Naive B cell (primary cell): ENCODE measurements at places on chromosomes 7 and 10.

DNA sequence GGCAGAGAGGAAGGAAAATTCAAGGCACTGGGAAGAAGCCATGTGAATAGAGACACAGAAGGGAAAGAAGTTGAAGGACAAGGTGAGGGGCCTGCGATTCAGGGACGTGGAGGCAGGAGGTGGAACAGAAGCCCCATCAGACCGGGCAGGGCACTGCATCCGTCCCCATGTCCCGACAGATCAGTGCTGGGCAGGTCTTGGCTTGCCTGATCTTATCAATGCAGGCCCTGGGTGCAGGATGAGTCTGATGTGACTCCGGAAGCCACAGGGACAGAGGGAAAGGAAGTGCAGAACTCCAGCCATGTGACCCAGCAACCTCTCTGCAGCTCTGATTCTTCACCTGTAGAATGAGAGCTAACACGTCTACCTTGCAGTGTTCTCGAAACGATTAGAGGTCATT is 136.2 kb upstream of the CTBP2 start:
- no peak for DNase-seq

DNA sequence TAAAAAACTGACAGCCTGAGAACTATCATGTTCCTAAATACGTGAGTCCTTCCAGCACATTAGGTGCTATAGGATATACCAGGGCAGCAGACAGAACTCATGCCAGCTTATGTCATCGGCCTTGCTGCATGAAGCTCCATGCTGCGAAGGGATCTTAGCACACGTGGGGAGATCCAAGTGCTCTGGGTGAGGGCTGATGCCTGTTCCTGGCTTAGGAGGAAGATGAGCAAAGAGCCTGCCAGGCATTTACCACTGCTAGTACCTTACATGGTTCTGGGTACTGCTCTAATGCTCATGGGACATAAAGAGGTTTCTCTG is 43.2 kb downstream of the SVIL start:
- DNase-seq, result no peak

DNA sequence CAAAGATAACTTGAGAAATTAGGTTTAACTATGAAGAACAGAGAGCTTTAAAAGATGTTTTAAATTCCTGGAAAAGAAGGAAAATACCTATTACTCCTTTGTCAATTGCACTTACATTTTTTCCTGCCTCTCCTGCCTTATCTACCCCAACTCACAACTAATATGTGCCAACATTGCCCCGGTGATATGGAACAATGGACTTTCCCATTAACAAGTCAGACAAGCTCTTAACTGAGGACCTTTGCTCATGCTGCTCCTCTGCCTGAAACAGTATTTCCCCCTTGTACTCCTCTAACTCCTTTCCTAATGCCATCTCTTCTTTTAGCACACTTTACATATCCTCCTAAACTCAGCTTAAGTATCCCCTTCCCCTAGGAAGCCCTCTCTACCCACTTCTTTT is 4.8 kb upstream of the ACTA2 start:
- DNase-seq, result no peak

DNA sequence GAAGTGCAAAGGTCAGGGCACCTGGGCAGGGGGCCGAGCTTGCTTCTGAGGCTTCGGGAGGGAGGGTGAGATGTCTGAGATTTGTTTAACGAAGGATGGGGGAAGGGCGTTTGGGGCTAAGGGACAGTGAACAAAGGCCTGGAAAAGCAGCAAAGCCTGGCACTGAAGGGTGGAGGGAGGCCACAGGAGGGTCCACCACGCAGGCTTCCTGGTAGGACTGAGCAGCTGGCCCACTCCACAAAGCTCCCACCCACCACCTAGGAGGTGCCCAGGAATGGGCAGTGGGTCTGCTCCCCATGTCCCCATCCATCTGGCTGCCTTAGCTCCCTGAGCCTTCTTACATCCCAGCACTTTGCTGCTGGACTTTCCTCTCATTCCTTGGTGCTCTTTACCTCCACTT is 39.4 kb upstream of the CXCL12 start:
- no peak for DNase-seq

DNA sequence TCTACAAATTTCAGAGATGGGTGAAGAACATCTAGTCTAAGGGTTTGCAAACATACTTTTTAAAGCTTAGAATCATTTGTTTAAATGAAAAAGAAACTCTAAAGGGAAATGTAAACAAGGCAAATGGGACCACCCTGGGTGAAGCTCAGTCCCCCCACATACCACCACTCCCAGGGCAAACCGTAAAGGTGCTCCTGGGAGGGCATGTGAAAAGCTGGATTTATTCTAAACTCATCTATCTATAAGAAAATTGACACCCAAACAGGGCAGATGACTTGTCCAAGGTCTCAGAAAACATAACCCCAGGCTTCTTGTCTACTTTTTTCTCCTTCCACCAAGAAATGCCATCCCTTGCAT is 223.3 kb upstream of the PRKCQ start:
- no peak for DNase-seq

DNA sequence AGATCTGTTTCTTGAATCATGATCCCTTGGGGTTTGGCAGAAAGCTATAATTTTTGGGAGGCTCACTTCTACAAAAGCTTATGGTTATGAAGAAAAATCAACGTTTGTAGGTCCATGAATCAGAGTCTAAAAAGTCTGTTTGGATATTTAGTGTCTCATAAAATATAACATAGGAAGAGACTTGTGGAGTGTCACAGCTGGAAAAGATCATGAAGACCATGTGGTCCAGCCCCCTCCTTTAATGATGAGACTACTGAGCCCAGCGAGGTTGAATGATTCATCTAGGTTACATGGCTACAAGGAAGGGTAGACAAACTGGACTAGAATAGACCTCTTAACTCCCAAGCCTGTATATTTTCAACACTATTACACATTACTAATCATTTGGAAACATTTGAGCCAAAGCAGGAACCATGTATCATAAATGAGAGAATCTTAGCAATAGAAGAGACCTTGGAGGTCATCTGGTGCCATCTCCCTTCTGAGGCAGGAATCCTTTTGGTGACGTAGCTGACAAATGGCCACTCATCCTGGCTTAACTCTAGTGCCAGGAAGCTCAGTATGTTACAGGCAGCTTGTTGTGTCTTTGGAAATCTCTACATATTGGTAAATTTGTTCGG is 152.5 kb downstream of the CREB5 start:
- no peak for DNase-seq

DNA sequence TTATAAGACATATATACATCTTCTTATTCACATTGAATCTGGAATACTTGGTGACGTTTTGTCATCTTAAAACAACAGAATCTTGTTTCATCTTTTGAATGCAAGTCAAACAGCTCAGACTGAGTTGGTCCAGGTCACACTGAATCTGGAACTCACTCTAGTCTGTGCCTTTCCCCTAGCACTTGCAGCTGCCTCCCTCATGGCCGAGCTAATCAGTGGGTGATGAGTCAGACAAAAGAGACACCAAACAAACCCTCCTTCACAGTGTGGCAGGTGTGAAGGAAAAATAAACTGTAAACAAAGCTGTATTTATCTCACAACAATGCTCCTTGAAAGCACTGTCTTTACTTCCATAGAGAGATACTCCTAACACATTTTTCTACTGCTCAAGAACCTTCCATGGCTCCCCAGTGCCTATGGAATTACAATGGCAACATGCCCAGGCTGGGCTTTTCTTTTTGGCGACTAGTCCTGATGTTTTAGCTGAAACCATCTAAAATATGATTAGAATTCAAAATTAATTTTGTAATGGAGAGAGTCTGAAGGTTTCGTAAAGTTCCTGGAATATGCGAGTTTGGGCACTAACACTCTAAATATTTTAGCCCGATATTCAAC is 140.0 kb downstream of the ZNF365 start:
- DNase-seq, result no peak

DNA sequence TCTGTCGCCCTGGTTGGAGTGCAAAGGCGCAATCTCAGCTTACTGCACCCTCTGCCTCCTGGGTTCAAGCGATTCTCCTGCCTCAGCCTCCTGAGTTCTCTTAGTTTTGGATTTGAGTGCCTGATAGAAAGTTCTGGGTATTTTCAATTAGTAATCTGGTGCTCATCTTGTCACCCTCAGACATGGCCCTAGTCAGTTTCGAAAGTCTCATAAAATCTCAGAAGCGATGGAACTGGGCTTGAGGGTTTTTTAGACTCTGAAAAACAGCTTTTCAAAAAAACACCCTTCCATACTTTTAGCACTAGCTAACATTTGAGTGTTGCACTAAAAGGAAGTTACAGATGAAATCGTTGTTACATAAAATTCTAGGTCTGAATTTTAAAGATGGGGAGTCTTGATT is 9.4 kb upstream of the PIP4K2A start:
- DNase-seq, result no peak

DNA sequence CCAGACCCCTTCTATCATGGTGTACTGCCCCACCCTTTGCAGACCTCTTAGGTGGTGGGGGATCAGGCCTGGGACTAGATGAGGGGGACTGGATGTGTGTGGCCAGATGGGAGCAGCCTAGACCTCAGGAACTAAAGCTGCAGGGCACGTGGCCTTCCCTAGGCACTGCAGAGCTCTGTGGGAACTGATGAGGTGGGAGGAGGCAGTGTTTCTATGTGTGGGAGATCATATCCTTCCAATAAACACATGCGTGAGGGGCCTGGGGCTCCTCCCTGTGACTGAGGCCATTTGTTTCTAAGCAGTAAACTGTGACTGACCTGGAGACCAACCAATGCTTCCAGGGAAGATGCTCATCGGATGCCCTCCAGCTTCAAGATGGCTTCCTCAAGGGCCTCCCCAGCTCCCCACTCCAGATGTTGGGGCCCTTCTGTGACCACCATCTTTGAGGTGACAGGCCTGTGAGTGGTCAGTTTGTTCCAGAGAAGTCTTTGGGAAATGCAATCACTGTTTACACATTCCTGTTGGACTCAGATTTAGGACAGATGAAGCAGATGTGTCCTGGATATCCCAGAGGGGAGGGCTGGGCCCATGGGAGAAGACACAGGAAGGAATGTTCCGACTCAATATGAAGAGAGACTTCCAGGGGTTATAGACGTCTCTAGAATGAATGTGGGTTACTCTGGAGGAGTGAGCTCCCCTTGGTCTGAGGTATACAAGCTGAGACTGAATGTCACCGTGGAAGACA is 23.6 kb upstream of the ZCCHC24 start:
- no peak for DNase-seq

- DNase-seq, result no peak
Observed at GRCh38 chr10:17178006-17178405, 23.5 kb downstream of the TRDMT1 start.

- no peak for DNase-seq
Observed at GRCh38 chr7:116153050-116153449, 57.3 kb upstream of the TES start.

DNA sequence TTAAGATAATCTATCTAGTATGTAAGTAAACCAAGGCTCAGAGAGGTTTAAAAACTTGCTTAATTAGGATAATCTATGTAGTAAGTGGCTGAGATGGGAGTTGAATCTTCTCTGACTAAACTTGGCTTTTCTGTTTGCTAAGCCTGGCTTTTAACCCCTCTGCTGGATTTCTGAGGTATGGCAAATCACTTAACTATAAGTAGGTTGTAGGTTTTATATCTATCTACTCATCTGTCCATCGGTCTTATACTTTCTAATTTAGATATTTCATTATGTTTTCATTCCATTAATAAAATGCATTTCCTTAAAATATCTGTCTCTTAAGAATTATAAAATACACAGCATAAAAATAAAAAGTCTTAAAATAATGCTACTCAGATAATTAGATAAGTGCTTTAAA is 59.4 kb downstream of the ST7 start:
- DNase-seq, result no peak

DNA sequence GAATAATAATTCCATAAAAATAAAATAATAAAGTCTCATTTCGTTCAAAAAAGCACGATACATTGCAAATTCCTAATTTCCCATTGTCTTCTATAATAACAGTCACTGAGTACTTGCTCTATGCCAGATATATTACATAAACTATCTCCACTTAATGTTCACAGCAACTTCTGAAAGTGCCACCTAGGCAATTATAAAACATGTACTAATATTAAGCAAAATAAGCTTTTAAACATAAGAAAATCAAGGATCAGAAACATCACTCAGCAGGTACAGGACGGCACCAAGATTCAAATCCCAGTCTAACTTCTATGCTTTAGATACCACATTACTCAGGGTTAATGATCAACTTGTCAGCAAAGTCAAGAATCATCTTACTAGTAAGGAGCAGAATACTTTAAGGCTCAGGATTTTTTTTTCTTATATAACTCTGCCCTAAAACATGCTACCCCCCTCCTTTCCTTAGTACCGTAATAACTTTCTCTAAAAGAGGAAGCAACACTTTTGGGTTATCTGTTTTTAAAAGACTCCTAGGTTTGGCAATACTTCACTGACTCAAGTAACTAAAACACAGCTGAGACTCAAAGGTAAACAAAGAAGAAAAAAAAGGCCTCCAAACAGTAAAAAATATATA is 51.3 kb downstream of the USP6NL start:
- peak; percentile 75 for DNase-seq

GRCh38 chr10:131663351-131663750 is 237.5 kb upstream of the PPP2R2D start:
- DNase-seq, result no peak

GRCh38 chr7:41328544-41328943 is 374.3 kb downstream of the INHBA start:
- DNase-seq, result no peak

GRCh38 chr7:158161194-158161593 is 426.4 kb downstream of the PTPRN2 start:
- DNase-seq, result no peak

DNA sequence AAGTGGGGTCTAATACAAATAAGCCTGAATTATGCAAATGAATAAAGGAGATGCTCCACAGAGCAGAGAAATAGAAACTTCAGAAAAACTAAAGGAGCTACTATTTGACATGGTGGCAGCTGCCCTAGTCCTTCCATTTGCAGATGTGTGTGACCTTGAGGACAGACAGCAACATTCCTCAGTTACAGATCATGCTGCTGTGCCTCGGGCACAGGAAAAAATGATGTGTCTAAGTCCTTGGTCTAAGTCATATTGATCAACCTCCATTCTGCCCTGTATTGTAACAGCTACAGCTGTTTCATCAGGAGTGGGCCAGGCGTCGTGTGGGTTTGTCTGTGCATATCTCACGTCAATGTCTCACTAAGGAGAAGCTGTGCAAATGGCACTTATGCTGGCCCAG is 710.4 kb downstream of the TNS3 start:
- no peak for DNase-seq
